ENCODE measurements at places on chromosomes 1 and 21. TPM values are rescaled to one million over a fixed set of nuclear protein-coding genes. Genes with fewer than 3 reads are reported as not detected.

DNA sequence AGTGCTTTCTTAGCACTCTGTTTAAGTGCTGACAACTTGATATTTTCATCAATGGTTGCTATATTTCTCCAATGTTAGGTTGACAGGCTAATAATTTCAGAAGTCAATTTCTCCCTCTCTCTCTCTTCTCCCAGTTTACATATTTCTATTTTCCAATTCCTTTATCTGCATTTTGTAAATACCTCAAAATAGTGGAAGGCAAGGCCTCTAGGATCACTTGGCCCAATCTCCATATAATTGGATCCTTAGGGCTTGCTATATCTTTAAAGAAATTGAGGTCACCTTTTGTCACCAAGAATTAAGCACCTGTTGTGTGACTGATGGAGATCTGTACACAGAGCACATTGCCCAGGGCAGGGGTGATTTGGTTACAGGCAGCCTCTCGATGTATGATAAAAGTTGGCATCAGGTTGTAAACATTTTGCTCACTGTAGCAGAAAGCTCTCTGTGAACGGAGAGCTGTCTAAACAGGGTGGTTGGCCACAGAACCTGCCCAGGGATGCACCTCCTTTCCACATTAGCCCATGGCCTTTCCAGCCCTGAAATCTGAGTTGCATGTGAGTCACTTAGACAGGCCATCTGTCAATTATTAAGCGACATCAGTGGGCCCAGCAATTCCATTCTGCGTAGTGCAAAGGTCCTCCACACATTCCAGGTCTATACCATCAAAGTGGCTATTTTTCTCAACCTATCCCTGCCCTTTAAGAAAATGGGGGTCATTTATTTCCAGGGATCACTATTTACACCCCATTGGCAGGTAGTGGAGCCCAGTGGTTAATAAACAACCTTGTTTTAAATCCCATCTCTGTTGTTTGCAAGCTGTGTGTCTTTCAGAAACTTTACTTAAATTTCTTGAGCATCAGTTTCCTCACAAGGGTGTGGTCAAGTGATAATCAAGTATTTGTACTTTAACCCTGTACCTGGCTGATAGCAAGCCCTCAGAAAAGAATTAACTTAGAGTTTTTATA is 29.1 kb upstream of the IRF2BP2 start:
- H3K36me3 ChIP-seq: no peaks in the 10 kb centered on the region
- no peaks in the 10 kb centered on the region for H3K27me3 ChIP-seq
- no peak overlapping the region for H3K4me3 ChIP-seq

GRCh38 chr1:172760121-172760520 is 101.2 kb downstream of the FASLG start:
- no peaks in the 10 kb centered on the region for H3K36me3 ChIP-seq
- DNase-seq: no peak
- no peaks in the 10 kb centered on the region for H3K27me3 ChIP-seq
- no peaks in the 10 kb centered on the region for H3K4me1 ChIP-seq
- no peak overlapping the region for H3K27ac ChIP-seq

The SERPINC1 gene
- not detected for total RNA-seq

The C1QTNF12 gene
- 2.8 TPM for total RNA-seq

DNA sequence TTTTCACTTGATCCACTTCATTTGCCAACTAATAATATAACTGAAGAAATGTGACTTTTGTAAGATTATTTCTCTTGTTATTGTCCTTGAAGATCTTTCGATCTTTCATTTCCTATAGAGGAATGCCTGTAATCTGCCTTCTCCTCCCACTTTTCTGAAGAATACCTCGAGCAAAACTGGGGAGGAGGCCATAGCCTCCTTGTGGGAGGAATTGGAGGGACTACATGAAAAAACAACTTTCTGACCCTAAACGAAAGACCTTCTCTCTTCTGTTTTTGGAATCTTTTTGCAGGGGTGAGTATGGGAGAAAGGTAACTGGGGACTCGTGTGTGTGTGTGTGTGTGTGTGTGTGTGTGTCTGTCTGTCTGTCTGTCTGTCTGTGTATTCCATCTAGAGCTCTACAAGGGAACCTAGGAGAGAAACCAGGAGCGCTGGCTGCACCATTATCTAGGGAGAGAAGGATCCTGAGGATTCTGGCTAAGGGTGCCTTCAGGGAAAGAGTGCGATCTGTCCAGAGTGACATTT is 32.4 kb upstream of the MAB21L3 start:
- DNase-seq: no peak
- H3K27ac ChIP-seq: no peak overlapping the region
- H3K36me3 ChIP-seq: no peaks in the 10 kb centered on the region

- H3K27me3 ChIP-seq: no peaks in the 10 kb centered on the region
- no peak overlapping the region for H3K27ac ChIP-seq
- no peak for DNase-seq
- H3K36me3 ChIP-seq: no peaks in the 10 kb centered on the region
- H3K4me1 ChIP-seq: peaks cover 2% of the 10 kb centered on the region
Measured at GRCh38 chr21:14583629-14584255, 37.6 kb upstream of the SAMSN1 start.

The PCAT6 gene
- 0.55 TPM for total RNA-seq

The CRYAA gene
- total RNA-seq: not detected

DNA sequence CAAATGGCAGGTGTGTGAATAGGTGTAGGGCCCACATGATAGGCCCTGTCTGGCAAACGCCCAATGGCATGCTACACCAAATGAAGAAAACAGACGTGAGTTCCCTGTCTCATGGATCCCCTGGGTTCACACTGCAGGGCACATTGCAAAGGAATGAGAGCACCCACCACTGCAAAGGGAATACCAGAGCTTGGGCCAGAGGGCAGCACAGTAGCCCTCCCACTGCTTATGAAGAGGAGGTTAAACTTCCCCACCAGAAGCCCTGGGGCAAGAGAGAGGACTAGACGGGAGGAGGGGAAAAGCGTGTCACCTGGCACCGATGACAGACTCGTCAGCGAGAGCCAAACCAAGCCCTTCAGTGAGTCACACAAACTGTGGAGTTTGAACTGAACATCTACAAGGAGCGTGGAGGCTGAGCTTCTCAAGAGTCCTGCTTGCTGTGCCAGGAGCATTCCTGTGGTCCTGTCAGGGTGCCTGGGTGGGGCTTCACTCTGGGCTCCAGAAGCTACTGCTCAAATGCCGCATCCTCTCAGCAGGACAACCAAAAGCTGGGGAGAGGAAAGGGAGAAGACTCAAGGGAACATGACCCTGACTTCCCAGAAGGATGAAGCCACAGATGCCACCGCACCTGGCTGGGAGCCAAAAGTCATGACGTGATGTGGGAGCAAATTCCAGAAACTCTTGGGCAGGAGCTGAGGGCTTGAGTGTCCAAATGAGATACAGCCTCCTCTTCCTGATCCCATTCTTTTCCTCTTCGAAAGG is 61.1 kb downstream of the TOMM20 start:
- no peak for DNase-seq
- no peak overlapping the region for H3K4me3 ChIP-seq
- H3K36me3 ChIP-seq: no peaks in the 10 kb centered on the region

- H3K27ac ChIP-seq: no peak overlapping the region
- H3K36me3 ChIP-seq: no peaks in the 10 kb centered on the region
- no peaks in the 10 kb centered on the region for H3K4me1 ChIP-seq
- H3K4me3 ChIP-seq: no peak overlapping the region
- H3K27me3 ChIP-seq: no peaks in the 10 kb centered on the region
Measured at GRCh38 chr1:153711026-153711425, 16.8 kb upstream of the INTS3 start.

- H3K27me3 ChIP-seq: peaks cover 9% of the 10 kb centered on the region
- no peak overlapping the region for H3K4me3 ChIP-seq
- H3K36me3 ChIP-seq: no peaks in the 10 kb centered on the region
- H3K27ac ChIP-seq: no peak overlapping the region
Measured at GRCh38 chr1:56106531-56107274, 472.7 kb downstream of the PLPP3 start.

- H3K27me3 ChIP-seq: peaks cover 12% of the 10 kb centered on the region
- no peaks in the 10 kb centered on the region for H3K36me3 ChIP-seq
- DNase-seq: no peak
- peaks cover 3% of the 10 kb centered on the region for H3K4me1 ChIP-seq
- H3K4me3 ChIP-seq: peak overlapping the region; percentile 84
Measured at GRCh38 chr1:201113451-201114244, 1.4 kb upstream of the CACNA1S start.

The NCAM2 gene
- 0.41 TPM for total RNA-seq

Data from T-cell (primary cell).